T-helper 2 cell (primary cell): ENCODE measurements at places on chromosomes 2 and 18.

DNA sequence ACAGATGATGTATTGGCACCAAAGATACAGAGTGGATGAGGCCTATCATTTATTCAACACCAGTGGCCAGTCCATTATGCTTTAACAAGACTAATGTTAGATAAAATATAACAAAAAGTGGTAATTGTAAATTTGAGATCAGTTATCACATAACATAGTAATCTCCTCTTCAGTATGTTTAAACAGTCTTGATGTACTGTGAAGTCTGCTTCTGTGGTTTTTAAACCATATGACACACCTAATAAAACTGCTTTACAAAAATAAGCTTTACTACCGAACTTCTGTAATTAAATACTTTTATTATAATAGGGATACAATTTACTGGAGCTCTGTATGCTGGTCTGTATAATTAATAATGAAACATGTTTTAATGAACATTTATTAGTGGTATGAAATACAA lies 2156.1 kb upstream of the CELF4 start:
- no peak for DNase-seq

- DNase-seq: no peak
Observed at GRCh38 chr18:77012806-77013541, 119.6 kb downstream of the MBP start.

DNA sequence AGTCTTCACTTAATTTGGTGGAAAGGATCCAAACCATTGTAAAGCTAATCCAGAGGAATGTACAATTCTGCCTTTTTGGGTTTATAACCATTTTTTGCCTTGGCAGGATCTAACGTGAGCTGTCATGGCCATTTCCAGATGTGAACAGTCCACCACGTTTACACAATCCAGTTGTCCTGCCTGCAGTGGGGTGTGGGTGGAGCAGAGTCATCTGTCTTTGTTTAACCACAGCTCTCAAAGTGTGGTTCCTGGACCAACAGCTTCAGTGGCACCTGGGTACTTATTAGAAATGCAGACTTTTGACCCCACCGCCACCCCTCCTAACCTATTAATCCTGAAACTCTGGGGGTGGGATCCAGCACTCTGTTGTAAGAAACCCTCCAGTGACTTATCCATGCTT lies 35.9 kb downstream of the FHOD3 start:
- DNase-seq: no peak

DNA sequence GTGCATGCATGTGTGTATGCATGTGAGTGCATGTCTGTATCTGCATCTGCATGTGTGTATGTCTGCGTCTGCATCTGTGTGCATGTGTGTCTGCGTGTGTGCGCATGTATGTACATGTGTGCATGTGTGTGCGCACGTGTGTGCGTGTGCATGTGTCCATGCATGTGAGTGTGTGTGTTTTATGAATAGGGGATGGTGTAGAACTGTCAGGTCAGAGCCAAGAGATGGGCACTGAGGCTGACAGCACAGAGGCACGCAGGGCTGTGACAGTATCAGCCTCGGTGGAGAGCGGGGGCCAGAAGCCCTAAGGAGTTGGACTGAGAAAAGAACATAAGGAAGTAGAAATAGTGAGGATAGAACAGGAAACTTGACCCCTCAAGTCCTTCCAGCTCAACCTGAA lies 494.0 kb upstream of the MYT1L start:
- DNase-seq: no peak

DNA sequence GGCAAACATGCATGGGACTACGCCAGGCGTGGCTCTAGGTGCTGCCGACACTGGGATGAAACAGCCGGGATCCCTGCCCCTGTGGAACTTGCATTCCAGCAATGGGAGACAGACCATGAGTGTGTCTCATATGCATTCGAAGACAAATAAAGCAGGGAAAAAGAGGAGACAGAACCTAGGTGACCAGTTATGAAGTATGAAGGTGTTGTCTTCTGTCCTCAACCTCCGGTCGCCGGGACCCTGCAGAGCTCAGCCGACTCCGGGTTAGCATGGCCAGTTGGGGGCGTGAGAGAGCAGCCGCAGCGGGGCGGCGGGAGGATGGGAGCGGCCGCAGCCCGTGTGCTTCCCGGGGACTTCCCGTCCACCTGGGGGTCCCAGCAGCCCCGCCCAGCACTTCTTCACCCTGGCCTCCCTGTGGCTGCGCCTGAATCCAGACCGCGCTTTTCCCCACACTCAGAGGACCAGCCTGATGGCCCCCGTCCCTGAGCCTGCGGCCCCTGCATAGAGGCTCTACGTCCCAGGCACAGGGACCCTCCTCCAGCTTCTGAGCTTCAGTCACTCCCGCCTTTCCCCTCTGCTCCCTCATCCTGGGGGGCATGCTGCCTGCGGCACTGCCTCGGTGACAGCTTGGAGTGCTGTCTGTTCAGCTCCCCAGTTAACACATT lies 11.4 kb downstream of the ID2 start:
- DNase-seq: no peak

DNA sequence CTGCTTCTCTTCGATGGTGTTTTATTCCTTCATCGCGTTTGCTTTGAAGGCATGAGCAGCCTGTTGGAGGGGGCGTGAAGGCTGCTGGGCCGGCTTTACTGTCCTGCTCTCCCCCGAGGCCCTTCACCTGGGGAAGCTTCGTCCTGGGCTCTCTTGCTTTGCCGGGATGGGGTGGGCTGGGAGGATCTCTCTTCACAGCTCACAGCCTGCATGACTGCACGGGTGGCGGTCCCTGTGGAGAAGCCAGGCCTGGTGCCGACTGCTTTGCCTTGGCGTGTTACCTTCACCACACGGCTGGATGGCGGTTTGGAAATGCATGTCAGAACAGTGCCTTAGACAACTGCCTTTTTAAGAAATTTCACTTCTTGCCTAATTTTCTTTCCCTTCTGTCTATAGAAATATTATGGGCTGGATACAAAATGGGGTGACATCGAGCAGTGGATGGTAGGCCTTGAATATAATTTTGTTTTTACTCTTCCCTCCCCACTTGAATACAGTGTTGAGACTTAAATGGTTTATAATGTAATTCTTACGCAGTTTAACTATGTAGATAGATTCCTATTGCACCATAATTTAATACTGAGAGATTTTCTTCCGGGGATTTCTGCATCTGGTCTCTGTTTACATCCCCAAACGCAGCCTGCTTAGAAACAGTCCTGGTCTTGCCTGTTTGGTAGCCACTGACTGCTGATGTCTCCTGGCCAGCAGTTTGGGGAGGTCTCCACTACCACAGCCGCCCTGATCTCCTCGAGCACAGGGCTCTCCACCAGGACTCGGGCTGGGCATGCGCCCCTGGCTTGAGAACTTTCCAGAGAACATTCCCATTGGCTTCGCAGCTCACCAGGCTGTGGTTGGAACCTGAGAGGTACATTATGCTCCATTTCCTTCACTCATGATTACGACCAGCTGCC lies 81.0 kb upstream of the RBM44 start:
- no peak for DNase-seq

DNA sequence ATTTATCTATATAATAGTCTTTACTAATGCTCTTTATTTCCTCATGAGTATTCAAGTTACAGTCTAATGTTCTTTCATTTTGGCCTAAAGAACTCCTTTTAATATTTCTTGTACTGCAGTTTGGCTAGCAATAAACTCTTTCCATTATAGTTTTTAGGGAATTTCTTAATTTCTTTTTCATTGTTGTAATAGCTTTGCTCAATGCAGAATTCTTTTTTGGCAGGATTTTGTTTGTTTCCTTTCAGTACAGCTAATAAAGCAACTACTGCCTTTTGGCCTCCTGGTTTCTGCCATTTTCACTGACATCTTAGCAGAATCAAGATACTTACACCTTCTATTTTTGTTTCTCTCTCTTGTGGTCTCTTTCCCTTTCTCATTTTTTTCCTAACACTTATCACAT lies 390.4 kb upstream of the RGPD4 start:
- no peak for DNase-seq

DNA sequence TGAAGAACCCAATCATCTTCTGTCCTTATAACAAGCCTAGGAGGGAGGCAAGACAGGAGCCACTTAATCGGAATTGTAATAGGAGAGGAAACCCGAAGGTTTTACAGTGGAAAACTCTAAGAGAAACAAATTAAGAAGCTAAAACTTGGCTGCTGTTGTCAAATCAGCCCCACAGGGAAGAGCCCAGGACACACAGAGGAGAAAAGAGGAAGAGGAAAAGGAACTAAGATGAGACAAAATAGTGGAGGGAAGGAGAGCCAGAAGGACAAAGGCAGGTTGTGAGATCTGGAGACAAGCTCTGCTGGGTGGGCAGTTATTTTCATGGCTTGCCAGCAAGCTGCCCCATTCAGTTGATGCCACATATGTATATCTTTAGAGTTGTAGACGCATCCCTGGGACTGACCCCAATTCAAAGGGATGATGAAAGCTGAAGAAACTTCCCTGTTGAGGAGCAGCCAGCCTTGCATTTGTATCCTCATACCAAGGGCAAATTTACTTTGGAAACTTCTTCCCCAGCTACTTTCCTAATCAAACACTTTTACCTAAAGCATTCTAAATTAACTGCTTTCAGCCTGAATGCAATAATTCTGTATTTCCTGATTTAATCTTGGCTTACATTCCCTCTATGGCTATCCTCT lies 499.8 kb upstream of the MEIS1 start:
- no peak for DNase-seq

GRCh38 chr2:108855194-108855593 lies 68.6 kb downstream of the CCDC138 start:
- no peak for DNase-seq

GRCh38 chr2:43121580-43122314 lies 104.7 kb downstream of the ZFP36L2 start:
- no peak for DNase-seq

GRCh38 chr2:101677658-101678057 lies 19.8 kb upstream of the MAP4K4 start:
- DNase-seq: no peak

- DNase-seq: no peak
Observed at GRCh38 chr18:8787371-8787670, 82.0 kb downstream of the MTCL1 start.

DNA sequence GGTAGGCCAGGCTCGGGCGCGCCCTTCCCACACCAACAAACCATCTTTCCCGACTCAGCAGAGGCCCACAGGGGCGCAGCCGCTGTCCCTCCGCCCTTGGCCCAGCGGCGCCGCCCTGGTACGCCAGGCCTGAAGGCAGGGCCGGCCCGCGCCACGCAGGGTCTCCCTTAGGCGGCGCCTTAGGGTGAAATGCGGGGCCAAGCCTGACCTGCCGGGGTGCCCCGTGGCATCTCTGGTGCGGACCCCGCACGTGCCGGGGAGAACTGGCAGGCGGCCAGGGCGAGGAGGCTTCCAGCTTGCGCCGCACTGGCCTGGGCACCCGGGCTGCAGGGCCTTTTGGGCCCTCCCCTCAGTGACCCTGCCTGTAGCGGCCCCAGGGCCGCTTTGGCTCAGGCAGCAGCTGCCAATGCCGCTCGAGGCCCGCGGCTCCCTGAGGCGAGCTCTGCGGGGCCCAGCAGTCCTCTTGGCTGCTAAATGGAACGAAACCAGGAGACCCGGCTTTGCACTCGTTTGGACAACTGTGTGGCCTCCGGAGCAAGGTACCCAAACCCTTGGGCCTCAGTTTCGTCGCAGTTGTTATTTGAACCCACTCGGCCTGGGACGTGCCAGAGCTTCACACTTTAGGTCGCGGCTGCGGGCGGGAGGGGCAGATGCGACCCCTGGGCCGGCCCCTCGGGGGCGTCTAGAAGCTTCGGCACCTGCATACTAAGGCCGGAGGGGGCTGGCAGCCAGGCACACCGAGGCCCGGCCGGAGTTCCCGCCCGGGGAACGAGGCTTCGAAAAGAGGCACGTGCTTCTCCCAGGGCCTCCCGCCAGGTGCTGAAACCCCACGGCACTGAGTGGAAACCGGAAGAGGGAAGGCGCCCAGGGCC lies 8.5 kb downstream of the OTX1 start:
- no peak for DNase-seq

DNA sequence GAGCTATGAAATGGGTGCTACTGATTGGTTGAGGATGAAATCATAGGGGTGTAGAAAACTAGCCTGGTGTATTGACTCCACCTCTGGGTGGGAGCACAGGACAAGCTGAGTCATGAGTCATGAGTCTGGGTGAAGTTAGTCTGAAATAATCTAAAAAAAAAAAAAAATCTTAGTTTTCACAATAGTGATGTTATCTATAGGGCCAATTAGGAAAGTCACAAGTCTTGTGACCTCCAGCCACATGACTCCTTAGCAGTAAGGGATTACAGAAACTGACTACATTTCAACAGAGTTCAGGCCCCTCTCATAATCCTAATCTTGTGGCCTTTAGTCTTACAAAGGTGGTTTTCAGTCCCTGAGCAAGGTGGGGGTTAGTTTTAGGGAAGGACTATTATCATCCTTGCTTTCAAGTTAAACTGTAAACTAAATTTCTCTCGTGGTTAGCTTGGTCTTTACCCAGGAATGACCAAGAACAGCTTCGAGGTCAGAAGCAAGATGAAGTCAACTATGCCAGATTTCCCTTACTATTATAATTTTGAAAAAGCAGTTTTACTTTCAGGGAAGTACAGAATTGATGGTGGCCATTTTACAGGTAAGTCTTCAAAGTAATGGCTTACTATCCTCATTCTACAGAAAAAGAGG lies 338.0 kb upstream of the GYPC start:
- DNase-seq: no peak

GRCh38 chr2:229980431-229981184 lies 58.3 kb downstream of the FBXO36 start:
- no peak for DNase-seq

DNA sequence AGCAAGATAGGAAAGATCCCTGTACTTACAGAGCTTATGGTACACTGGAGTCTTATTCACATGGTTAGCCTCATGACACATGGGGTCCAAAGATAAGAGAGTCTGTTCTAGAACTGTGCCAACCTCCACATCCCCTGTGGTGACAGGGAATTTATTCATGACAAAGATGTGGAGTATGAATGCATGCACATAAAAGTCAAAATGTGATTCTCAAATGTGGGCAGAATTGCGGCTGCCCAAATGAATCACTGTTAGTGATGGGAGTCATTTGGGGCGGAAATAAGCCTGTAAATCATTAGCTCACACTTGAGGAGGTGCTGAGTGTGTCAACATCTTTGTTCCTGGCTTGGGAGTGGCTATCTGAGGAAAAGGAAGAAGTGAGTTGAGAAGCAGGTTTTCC lies 560.6 kb downstream of the SLC4A3 start:
- DNase-seq: no peak

DNA sequence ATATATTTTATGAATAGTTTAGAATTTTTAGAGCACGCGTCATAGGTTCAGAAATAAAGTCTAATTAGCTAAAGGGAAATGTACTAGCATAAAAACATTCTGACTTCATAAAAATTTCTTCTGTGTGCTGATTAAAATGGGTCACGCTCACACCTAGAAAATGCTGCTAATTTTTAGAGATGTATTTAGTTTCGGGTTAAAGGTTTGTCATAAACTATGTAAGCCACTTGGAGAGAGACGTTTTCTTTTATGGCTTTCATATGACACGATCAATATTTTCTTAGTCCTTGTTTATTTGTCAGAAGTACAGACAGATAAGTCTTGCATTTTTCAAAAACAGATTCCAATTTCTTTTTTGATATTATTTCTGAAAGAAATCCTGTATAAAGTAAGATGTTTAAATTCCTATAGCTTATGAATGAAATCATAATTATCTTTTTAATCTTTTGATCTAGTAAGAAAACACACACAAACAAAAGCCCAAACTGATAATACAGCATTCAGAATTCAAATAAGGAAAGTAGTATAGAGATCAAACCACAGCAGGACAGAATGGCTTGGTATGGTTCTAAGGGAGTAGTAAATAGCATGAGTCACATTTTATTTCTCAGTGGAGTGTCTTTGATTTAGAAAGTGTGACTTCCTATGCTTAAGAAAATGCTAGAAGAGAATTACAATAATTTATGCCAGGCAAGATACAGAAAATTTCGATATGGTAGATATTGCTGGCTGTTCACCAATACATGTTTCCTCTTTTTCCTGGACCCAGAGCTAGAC lies 236.6 kb downstream of the GPD2 start:
- DNase-seq: no peak
